H54 (cell line): ENCODE measurements at places on chromosomes 5 and 9.

GRCh38 chr9:35749515-35750255, 598 bp downstream of the RGP1 start:
- DNase-seq: no peak

- no peak for DNase-seq
These were observed 101.0 kb downstream of the TLE1 start for GRCh38 chr9:81588148-81588871.

DNA sequence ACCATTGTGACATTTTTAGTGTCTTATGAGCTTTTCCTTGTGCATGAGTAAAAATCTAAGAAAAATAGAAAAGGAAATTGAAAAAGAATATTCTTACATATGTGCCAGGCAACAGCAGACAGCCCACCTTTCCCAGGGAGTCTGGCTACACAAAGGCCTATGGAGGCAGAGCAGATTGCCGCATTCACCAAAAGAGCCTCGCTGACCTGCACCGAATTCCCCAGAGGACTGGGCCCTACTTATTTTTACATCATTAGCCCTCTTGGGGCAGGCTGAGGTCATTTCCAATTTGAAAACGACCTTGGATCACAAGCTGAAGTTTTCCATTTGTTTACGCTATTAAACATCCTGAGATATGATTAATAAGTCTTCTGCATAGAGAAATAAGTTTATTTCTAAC, 66.2 kb upstream of the WDR41 start:
- DNase-seq: no peak

DNA sequence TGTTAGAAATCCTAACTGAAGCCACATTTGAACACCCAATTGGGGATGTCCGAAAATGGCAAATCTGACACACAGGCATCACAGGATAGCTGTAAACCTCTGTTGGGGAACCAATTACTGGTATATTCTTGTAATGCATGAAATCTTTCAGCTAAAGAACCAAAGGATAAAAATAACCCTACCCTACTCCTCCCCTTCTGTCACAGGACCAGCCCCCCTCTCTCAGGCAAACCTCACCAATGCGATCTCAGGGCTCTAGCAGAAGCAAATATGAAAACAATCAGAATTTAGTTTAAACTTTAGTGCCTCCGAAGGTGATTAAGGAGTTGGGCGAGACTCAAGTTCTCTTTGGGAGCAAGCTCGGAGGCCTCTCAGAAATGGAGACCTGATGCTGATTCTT, 499.3 kb downstream of the SPOCK1 start:
- no peak for DNase-seq

- DNase-seq: no peak
These were observed 80.6 kb downstream of the CEMIP2 start for GRCh38 chr9:71687676-71688075.

DNA sequence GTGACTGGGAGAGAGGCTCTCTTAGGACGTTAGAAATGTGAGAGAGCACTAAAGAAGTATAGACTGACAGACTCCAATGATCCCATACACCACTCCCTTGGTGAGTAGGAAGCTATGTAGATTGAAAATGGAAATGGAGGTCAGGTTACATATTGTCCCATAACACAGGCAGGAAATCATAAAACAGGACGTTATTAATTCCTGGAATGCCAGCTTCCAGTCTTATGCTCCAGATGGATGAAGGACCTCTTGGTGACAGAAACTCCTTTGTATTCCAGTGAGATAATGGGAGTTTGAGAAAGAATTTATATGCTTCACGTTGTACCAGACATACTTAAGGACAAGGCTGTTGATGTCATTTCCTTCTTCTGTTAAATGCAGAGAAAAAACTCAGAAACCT, 338.2 kb upstream of the ITGA1 start:
- DNase-seq: no peak

GRCh38 chr5:4022056-4022670, 426.5 kb downstream of the IRX1 start:
- no peak for DNase-seq
